GM18507 (cell line): ENCODE measurements at places on chromosomes 4 and X.

GRCh38 chrX:150880808-150881165 lies 17.7 kb downstream of the CD99L2 start:
- no peak for DNase-seq

DNA sequence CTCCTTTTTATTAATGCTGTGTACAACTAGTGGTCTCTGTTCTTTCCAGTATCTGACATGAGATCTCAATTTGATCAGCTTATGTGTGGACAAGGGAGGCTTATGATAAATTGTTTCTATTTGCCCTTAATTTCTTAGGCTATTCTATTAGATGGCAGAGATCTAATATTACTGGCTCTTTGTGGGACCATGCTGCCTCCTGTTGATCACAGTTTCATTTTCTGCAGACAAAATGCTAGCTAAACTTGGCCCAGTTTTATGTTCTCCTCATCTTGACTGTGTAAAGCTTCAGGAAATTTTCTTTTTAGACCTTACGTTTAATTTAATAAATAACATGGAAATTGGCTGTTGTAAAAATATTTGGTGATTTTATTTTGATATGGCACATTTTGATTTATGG lies 627.1 kb upstream of the AADAT start:
- no peak for DNase-seq

DNA sequence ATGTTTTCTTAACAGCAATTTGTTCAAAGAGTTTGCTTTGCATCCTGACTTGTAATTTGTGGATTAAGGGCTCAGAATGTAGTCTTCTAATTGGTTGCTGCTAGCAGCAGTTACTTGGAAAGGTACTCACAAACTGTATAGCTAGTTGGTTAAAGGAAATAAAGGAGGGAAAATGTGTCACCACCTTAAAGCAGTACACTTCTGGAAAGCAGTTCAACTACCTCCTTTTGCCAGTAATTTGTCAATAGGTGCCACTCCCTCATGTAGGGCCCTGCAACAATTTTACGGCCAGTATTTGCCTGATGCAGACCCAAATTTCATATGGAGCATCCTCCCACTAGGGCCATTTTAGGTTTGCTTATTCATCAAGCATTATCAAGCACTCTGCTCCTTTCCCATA lies 20.8 kb downstream of the AMOT start:
- DNase-seq, result no peak

- DNase-seq, result no peak
These were observed 55.2 kb downstream of the HPGD start for GRCh38 chr4:174467107-174467506.

DNA sequence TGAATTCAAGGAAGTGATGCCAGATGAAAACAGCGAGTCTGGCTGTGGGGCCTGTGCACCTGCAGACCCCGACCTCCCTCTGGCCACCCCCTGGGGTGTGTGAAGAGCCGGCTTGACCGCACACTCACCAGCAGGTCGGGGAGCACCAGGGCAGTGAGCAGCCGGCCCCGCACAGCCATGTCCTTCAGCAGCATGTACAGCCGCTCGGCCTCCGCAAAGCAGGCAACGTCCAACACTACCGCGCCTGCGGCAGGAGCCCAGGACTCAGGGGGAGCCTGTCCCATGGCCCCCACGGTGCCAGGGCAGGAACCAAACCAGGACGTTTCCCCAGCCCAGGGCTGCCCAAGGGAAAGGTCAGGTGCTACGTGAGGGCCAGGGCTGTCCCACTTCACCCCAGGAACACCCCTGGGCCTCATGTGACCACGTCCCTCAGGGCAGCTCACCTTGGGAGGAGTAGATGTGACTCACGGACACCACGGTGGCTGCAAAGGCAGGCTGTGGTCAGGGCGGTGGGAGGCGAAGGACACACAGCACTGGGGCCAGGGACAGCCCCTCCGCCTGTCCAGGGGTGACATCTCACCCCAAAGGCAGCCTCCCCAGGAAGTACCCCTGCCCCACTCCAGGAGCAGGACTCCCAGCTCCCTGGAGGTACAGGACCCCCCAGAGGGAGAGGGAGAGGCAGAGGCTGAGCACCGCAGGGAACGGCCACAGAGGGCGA lies 8.2 kb downstream of the DGKQ start:
- no peak for DNase-seq

GRCh38 chrX:151419782-151420181 lies 22.8 kb downstream of the VMA21 start:
- DNase-seq, result no peak

- no peak for DNase-seq
These were observed 103.5 kb downstream of the TECRL start for GRCh38 chr4:64305565-64306254.

DNA sequence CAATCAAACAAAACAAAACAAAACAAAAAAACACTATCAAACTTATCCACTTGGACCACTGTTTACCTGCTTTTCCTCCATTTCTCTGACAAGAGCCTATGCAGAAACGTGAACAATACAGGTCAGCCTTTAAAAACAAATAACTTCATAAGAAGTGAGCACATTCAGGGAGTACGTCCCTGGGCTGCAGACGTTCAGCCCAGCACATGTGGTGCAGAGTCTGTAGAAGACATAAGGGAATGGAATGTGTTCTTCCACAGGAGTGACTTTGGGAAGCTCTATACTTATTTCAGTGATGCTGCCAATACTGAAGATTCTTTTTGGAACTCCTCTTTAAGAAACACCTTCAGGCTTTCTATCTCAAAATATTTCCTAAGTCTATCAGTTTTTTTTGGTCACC lies 120.6 kb downstream of the SPRY1 start:
- DNase-seq, result no peak

DNA sequence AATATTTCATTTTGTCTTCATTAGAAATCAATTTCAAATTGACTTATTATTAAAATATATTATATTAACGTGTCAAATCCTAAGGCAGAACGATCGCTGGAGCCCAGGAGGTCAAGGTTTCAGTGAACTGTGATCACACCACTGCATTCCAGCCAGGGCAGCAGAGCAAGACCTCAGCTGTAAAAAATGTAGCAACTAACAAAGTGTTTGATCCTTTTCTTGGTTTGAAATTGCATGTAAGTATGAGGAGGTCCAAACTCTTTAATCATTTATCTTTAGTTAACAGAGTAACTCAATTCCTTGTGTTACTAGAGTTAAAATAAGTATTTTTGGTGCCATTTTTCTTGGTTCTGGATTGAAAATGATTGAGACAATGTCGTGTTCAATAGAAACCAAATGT lies 1033.9 kb downstream of the NLGN4X start:
- no peak for DNase-seq

DNA sequence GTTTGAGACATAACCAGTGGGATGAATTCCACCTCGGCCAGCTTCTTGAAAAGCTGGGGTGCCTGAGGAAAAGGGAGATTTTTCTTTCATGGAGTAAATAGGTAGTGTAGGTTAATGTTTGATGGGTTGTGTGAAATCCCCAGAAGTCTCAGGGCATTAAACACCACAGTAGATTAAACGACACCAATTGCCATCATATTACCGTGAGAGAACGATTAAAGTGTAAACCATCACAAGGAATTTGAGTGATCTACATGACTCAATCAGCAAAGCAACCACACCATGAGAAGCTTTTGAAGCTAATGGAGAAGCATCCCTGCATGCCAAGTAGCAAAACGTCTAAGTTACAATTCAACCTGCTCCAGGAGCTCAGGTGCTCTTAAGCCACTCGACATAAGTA lies 322.5 kb upstream of the GATB start:
- no peak for DNase-seq

- DNase-seq, result no peak
These were observed 1.8 kb downstream of the IDH3G start for GRCh38 chrX:153792368-153792767.

- peak; percentile 49 for DNase-seq
These were observed 43.7 kb upstream of the TMSB15B start for GRCh38 chrX:103918571-103919269.

DNA sequence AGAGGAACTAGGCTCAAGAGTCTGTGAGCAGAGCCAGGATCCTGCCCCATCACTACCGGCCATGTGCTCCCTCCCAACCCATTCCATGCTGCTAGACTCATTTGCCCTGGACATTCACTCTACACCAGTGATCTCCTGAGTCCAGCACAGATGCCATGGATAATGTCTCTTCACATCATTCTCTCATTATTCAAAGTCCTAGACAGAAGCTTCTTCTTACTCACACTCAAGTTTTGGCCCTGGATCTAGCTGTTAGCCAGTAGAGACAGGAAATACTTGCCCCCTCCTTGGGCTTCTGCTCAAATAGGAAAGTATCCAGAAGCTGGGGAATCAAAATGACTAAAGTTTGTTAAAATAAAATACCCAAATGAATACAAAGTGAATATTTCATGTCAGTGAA lies 266.8 kb upstream of the LDB2 start:
- no peak for DNase-seq

DNA sequence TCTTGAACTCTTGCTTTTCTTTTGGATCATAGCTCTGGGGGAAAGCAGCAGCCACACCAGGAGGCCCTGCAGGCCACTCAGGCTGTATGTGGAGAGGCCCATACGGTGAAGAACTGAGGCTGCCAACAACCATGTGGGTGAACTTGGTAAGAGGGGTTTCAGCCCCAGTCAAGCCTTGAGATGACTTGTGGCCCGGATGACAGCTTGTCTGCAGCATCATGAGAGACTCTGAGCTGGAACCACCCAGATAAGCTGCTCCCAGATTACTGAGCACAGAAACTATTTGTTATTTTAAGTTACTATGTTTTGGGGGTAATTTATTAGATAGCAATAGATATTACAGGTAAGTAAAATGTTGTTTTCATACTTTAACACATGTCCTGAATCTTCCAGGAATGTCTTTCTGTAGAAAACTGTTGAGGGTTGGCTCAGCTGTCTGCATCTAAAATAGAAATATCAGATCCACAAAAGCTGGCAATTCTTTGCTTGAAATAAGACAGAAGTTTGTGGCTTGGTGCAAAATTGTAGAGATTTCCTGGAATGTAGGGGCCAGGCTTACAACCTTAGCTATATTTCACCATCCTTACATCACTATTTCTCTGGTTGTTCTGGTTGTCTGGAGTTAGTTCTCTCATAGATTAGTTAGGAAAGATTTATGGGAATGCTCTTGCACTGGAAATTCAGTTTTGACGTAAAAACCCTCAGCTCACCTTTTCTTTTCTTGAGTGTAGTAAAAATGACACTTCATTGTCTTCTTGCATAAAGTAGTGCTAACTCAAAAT lies 272.1 kb downstream of the RAPGEF2 start:
- DNase-seq, result no peak

GRCh38 chr4:81173213-81173612 lies 41.8 kb downstream of the PRKG2 start:
- DNase-seq, result no peak

DNA sequence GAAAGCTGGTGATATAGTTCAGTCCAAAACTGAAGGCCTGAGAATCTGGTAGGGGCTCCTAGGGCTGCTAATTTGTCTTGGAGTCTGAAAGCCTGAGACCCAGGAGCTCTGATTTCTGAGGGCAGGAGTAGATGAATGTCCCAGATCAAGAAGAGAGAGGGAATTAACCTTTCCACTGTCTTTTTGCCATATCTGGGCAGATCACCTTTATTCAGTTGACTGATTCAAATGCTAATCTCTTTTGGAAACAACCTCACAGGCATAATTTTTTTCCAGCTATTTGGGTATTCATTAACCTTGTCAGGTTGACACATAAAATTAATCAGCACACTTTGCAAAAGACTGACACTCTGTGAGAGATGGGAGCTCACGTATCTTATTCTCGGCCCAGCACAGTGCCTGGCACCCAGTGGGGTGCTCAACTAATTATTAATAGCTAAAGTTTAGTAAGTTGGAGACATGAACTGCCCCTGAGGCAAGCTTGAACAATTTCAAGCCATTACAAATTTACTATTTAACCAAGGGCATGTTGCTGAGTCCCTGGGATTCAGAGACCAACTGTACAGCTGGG lies 114.3 kb downstream of the CPEB2 start:
- DNase-seq, result no peak

- peak; percentile 94 for DNase-seq
These were observed at the start of gene HERC5 for GRCh38 chr4:88456670-88457306. TSS of gene HERC5 (plus strand) at chr4:88457119. CDS start at chr4:88457270, 151 bp downstream.

- DNase-seq, result no peak
These were observed 192.7 kb upstream of the ZCCHC13 start for GRCh38 chrX:74111245-74111644.

- no peak for DNase-seq
These were observed 26.5 kb upstream of the ATP8A1 start for GRCh38 chr4:42683393-42683792.

DNA sequence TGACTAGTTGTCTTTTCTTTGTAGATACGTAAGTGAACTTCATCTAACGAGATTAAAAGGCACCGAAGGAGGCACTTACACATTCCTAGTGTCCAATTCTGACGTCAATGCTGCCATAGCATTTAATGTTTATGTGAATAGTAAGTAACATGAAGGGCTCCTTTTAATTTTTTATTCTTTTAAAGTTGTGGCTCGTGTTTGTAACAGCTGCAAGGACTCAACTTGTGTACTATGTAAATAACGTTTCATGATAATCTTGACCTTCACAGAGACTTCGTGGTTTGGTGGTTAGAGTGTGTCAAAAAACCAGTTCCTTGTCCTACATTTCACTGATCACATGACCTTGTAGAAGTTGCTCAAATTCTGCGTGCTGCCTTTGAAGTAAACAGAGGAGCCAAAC lies 51.6 kb downstream of the KIT start:
- DNase-seq, result no peak

GRCh38 chr4:152456609-152457008 lies 79.3 kb downstream of the FBXW7 start:
- no peak for DNase-seq

- DNase-seq, result no peak
These were observed 5.4 kb downstream of the SULT1B1 start for GRCh38 chr4:69754926-69755580.

DNA sequence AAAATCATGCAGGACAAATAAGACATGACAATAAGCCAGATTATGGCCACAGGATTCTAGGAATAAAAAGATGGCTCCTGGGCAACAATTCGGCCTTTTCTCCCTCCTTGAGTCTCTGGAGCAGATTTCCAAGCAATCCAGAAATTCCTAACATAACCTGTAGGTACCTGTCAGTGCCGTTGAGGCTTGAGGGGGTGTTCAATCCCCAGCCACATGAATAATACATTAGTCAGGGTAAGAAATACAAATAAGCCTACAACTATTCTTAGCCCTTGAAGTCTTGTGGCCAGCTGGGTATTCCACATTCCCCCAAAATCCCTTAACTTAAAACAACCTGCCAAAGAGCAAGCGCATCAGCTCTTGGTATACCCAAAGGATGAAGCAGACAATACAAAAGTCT lies 9.7 kb downstream of the CXorf38 start:
- no peak for DNase-seq

DNA sequence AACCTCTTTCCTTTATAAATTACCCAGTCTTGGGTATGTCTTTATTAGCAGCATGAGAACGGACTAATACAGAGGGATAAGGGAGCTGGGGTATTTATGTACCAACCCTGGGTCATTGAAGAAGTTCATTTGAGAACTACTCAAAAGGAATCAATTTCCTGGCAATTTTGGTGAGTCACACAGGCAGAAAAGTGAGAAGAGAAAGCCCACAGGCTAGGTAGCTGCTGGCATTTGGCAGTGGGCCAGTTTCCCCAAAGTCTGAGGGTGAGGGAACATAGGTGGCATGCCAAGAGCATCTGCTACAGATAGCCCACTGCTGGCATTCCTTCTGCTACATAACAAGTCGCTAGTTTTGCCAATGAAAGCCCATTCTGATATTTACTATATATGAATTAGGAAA lies 411.2 kb downstream of the MID1IP1 start:
- DNase-seq, result no peak

GRCh38 chr4:109294006-109294405 lies 8.5 kb downstream of the COL25A1 start:
- DNase-seq, result no peak

- DNase-seq, result no peak
These were observed 13.4 kb downstream of the ARHGEF6 start for GRCh38 chrX:136767104-136767941.
